ENCODE measurements at places on chromosomes 12 and 14.

GRCh38 chr14:48970943-48971342 is 615.2 kb downstream of the RPS29 start:
- DNase-seq: no peak

DNA sequence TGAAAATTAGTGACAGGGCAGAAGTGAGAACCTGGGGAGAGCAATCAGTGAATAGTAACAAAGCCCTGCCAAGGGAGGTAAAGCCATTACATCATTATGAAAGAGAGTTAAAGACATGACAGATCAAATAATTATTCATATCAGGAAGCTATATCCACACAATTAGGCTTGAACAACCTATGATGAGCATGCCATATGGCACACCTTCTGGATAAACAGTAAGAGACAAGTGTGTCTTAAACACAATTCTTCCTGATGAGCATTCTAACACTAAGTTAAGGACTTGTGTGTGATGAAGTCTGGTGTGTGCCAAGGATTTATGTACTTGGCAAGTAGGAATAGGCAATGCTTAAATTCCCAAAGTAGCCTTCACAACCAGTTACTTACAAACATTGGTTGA is 76.1 kb downstream of the GALNT4 start:
- DNase-seq: no peak

DNA sequence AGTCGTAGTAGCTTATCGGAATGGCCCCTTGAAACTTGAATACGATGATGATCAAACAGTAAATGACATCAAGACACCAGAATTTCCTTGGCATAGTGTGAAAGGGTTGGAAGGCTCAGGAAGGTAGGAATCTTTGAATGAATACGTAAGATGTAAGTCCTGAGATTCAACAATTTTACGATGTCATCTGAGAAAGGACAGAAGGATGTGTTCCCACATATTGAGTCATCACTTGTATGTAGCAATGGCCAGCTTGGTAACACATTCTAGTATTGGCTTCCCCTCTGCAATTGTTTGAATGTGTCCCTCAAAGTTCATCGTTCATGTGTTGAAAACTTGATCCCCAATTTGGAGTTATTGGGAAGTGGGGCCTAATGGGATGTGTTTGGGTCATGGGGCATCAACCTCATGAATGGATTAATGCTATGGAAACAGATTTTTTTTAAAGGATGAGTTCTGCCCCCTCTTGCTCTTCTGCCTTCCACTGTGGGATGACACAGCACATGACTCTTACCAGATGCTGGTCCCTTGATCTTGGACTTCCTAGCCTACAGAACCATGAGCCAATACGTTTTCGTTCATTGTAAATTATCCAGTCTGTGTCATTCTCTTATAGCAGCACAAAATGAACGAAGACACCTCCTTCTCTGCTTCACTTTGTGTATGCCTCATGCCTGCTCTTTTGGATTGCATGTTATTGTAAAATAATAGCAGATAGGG is 284.6 kb downstream of the BCAT1 start:
- no peak for DNase-seq

DNA sequence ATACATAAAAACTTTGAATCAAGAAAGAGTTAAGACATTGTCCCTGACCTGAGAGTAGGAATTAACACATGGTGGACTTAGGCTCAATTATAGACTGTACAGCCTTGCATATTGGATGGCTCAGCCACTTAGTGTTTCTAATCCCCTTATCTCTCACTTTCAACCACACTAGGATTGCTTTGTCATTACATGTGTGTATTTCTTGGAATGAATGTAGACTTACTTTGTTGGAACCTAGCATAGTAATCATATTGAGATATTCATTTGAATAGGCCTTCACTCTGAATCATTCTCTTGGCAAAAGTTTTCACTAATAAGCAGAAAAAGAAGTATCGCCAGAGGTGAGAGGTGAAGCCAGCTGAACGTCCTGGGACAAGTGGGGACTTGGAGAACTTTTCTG is 1973.9 kb upstream of the FLRT2 start:
- DNase-seq: no peak

DNA sequence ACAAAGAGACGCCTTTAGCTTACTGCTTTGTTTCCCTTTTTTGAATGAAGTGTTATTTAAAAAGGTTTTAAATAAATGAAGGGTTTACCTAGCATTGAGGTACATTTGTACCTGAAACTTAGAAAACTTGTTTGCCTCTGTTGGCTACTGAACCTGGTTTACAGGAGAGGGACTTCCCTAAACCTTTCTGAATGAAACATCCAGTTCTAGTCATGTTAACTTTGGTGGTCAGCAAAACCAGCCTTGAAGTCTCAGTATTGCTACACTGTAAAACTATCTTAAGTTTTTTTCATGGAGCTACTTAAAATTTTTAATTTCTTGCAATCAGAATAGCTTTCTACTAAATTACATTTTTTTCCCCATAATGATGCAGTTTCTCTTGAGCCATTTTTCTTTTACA is 38.2 kb downstream of the RASSF8 start:
- DNase-seq: no peak

- no peak for DNase-seq
Observed at GRCh38 chr12:84874125-84874824, 38.3 kb downstream of the SLC6A15 start.
